Adrenal gland (tissue), 19 donors: ENCODE measurements at places on chromosomes 2 and 18. TPM values are rescaled to one million over a fixed set of nuclear protein-coding genes. Genes with fewer than 3 reads are reported as not detected.

DNA sequence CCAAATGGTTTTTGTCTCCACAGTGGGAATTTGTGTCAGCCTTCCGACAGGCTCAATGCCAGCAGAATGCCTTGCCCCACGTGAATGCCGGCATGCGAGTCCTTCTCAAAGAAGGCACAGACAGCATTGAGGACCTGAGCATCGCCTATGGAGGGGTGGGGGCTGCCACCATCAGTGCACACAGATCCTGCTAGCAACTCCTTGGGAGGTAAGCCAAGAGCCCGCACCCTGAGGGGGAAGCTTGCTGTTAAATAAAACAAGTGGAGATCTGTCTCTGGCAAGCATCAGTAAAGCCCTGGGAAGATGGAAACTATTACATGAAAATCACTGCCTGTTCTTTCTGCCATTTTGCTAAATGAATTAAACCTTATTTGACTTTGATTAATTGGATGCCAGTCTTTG is 67.5 kb upstream of the BZW1 start:
- DNase-seq, result no peak

DNA sequence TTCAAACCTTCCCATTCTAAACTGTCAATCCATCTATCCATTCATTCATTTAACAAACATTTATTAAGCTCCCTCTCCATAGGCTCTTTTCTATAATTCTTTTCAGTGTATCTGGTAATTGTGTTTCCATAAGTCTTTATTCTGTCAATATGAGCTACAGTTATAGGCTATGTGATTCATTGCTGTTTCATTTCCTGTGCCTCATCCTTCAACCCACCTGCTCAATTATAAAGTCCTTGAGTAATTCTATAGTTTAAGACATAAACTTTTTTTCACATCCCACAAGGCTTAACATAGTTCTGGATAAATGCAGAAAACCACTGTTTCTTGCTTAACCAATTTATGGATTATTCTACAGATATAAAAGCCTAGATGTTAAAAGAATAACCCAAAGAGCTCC is 84.2 kb upstream of the PIK3C3 start:
- no peak for DNase-seq

DNA sequence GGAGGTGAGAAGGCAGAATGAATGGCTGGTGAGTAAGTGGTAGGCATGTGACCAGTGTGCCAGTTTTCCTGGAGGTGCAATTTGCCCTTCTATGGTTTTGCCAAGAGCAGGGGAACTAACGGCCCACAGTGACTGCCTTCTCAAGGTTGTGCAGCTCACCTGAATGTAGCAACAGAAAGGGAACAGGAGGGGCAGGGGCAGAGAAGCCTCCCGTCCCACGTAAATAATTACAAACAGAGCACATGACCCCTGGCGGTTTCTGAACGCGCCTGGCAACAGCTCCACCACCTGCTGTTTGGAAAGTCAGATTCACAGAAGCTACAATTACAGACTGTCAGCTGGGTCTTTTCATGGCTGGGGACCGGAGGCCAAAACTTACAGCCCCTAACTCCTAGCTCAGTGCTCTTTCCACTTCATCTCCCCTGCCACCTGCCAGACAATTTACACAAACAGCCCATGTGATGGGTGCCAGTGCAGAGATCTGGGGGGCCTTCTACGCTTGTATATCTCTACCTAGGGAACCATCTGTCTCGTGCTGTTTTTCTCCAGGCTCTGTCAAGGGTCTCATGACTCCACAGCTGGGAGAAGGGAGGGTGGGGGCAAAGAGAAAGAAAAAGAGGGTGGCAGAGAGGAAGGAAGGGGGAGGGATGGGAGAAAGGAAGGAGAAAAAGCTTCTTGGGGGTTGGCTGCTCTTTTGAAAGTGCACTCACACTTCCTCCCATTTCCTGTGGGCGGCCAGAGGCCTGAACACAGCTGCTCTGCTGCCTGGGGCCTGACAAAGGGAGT is 69.6 kb downstream of the POLR1A start:
- DNase-seq, result peak; percentile 67

DNA sequence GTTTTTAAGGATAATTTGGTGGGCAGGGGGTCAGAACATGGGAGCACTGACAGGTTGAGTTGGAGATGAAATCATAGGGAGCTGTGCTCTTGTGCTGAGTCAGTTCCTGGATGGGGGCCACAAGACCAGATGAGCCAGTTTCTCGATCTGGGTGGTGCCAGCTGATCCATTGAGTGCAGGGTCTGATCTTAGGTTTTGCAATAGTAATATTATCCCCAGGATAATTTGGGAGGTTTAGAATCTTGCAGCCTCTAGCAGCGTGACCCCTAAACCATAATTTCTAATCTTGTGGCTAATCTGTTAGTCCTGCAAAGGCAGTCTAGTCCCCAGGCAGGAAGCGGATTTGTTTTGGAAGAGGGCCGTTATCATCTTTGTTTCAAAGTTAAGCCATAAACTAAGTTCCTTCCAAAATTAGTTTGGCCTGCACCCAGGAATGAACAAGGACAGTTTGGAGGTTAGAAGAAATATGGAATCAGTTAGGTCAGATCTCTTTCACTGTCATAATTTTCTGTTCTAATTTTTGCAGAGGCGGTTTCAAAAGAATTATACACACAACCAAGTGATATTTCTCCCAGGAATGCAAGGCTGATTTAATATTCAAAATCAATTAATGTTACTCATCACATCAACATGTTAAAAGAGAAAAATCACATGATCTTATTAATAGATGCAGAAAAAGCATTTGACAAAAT is 23.0 kb downstream of the DBI start:
- DNase-seq, result peak; percentile 86

GRCh38 chr2:204560902-204561301 is 15.6 kb downstream of the PARD3B start:
- no peak for DNase-seq

DNA sequence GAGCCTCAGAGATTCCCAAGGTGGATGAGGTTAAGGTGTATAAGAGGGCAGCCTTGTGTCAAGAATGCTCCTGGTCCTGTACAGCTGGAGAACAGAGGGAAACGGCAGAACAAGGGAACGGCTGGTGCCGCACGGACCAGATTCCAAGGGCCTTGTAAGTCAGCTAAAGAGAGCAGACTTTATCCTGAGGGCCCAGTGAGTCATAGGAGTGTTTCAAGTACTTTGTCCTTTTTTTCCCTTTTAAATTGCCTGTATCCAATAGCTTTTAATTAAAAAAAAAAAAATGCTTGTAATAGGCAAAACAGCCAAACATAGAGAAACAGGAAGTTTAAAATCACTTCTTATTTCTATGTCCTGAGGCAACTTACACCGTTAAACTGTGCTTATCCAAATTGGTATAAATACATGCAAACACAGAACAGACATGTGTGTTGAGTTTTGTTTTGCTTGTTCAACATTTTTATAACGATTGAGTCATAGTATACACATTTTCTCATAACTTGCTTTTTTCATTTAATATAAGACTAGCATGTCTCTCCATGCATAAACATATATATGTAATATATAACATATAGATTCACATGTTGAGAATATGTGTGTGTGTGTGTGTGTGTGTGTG is 42.1 kb upstream of the EVA1A start:
- DNase-seq, result no peak

DNA sequence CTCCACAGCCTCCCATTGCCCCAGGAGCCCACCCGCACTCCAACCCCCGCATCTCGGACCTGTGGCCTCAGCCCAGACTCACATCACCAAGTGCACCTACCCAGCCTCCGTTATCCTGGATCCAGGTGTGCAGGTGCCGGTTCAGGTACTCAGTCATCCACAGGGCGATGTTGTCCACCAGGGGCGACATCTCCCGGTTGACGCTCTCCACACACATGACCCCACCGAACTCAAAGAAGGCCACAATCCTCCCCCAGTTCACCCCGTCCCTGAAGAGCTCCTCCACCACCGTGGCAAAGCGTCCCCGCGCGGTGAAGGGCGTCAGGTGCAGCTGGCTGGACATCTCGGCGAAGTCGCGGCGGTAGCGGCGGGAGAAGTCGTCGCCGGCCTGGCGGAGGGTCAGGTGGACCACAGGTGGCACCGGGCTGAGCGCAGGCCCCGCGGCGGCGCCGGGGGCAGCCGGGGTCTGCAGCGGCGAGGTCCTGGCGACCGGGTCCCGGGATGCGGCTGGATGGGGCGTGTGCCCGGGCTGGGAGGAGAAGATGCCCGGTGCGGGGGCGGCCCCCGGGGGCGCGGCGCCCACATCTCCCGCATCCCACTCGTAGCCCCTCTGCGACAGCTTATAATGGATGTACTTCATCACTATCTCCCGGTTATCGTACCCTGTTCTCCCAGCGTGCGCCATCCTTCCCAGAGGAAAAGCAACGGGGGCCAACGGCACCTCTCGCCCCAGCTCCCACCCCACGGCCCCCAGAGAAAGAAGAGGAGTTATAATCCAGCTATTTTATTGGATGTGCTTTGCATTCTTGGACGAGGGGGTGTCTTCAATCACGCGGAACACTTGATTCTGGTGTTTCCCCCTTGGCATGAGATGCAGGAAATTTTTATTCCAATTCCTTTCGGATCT is 1.3 kb downstream of the BCL2 start:
- peak; percentile 37 for DNase-seq

GRCh38 chr18:68179811-68180210 is 535.1 kb downstream of the TMX3 start:
- DNase-seq, result no peak

GRCh38 chr18:45416168-45416567 is 199.1 kb upstream of the SLC14A2 start:
- DNase-seq, result peak; percentile 76

- DNase-seq, result peak; percentile 86
Observed at GRCh38 chr18:9808295-9809241, 77.2 kb upstream of the TXNDC2 start.

GRCh38 chr2:18403921-18404522 is 156.4 kb downstream of the RDH14 start:
- no peak for DNase-seq

GRCh38 chr2:108417254-108417653 is 31.8 kb upstream of the GCC2 start:
- DNase-seq, result no peak

DNA sequence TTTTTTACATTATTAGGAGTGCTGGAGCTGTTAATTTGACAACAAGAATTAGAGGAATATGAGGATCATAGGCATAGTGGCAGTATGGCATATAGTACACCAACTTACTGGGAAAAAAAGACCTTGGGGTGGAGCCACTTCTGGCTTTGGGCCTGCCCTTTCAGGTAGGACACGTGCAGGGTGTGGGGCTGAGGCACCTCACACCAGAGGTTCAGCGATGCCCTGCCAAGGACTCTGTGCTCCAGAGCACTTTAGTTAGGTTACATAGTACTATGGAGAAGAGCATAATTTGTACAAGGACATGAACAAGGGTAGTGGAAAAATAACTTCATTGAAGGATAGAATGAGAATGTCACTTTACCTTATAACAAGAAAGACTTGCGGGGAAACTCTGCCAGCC is 77.1 kb upstream of the CD302 start:
- peak; percentile 16 for DNase-seq

- no peak for DNase-seq
Observed at GRCh38 chr18:22822841-22823508, 110.2 kb upstream of the RBBP8 start.

GRCh38 chr2:182148344-182148743 is 162.7 kb downstream of the PPP1R1C start:
- DNase-seq, result no peak

DNA sequence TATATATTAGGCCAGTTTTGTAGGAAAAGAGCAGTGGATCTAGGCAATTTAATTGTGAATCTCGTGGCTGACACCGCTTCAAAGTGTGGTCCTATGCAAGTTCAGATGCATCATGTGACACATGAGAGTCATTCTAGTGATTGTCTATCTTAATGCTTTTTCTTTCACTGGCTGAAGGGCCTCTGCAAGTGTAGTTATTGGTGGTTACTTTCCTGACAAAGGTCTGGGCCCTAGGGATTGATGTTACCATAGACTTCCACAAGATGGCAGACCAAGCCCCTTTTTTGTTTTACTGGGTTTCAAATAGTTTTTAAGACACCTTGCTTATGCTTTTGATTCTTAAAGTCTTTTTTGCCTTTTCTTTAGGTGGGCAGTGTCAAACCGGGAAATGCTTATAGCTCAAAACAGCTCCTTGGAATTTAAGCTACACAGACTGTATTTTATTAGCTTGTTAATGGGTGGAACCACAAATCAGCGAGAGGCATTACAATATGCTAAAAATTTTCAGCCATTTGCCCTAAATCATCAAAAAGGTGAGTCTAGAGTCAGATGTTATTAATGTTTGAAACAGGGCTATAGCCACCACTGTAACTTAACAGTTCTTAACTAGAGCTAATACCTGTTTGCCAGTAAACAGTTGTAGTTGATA is 25.9 kb downstream of the CD8A start:
- peak; percentile 35 for DNase-seq

DNA sequence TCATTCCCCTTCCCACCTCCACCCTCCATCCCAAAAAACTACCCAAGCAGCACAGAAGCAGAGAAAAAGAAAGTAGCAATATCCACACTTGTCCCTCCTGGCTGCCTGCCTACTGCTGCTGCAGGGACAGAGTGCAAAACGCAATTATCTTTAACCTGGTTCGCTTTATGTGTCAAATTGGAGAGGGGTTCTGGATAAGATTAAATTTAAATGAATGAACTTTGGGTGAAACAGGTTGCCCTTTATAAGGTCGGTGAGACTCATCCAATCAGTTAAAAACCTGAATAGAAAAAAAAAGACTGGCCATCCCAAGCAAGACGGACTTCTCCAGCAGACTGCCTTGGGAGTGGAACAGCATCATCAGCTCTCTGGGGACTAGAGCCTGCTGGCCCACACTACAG is 62.6 kb downstream of the ANKRD44 start:
- DNase-seq, result no peak

DNA sequence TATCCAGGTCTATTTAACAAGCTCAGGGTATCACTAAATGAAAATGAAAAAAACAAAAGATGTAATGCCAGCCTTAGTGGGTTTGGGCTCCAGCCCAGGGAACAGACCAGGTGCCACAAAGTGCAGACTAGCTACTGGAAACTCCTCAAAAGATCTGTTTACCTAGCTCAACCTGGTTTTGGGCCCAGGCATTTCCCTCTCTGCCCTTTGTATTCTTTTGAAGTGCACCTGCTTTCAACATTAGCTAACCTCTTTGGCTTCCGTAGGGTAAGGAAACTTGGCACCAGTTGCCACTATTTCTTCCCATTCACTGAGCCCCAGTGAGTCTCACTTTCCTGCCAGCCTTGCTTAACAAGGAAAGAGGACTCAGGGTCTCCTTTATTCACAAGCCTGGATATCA is 123.6 kb upstream of the CDCA7 start:
- DNase-seq, result no peak

DNA sequence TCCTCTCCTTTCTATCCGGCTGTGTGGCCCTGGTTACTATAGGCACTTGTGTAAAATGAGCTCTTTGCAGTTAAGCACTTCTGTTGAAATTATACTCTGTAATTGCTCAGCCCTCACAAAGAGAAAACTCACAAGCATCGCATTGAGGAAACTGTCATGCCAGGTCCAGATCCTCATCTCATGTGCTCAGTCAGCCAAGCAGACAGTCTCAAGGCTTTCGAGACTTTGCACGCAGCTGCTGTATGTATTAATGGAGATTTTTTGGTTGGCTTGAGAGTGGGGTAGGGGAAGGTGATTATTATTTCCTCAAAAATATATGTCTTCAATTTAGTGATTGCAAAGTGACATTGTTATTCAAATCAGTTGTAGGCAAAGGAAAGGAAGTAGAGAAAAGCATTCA is 33.0 kb upstream of the PHLPP1 start:
- DNase-seq, result no peak

The MOCOS gene
- 27.2 TPM for total RNA-seq

The SERPINB11 gene
- total RNA-seq, result not detected
